Endothelial cell of umbilical vein (primary cell): ENCODE measurements at places on chromosomes 4 and X.

- DNase-seq = no peak
Observed at GRCh38 chrX:118049713-118050112, 66.9 kb downstream of the KLHL13 start.

GRCh38 chr4:5082376-5082775, 31.1 kb downstream of the STK32B start:
- peak; percentile 33 for DNase-seq

DNA sequence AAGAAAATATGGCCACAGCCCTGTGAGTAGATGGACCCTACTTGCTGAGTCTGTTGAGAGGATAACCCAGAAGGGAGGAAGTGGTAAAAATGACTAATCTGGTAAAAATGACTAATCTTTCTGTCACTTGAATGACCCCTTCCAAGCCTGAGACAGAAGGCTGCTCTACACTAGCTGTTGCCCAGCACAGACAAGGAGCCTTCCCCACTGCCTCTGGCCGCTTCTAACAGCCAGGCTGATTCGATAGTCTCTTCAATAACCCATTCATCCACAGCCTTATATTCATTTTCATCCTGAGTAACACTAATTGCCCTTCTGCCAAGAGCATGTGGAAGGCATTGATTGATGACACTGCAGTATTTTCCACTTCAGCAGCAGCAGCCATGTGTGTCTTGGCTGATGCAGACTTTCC, 18.4 kb downstream of the MAGEB17 start:
- DNase-seq = peak; percentile 74

DNA sequence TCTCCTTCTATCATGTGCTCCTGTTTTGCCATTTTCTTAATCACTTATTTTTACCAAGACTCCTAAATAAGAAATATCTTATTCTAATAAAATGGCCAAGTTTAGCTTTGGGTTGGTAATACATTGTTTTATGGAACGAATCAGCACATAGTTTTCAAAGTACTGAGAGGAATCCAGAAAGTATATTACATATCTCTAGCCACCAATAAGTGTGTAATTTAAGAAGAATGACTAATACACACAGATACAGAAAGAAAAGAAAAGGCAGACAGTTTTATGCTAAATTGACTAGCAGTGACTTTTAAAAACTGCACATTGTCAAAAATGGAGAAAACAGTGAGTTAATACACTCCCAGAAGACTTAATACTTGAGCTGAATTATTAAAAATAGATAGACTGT, 167.0 kb upstream of the IL15 start:
- DNase-seq = no peak

DNA sequence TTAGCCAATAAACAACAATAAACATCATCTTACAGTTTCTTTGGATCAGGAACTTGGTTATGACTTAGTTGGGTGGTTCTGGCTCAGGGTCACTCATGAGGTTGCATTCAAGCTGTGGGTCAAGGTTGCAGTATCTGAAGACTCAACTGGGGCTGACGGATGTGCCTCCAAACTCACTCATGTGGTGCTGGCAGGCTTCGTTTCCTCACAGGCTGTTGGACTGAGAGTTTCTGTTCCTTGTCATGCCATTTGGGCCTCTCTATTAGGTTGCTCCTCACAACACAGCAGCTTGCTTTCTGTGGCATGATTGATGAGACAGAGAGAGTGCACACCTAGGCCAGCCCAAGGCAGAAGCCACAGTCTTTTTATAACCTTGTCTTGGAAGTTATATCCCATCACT, 20.7 kb downstream of the FRMPD3 start:
- no peak for DNase-seq

DNA sequence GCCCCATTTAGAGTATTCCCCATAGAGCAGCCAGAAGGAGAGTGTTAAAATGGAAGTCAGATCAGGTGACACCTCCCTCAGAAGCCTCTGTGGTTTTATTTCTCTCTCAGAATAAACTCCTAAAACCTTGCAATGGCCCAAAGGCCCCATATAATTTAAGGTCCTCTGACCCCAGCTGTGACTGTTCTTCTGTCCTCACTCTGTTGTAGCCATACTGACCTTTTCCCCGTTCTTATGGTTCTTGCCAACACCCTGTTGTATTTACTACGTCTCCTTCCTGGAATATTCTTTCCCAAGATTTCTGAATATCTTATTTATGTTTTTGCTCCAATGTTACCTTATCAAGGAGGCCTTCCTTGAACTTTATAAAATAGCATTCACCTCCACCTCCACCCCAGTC, 18.0 kb downstream of the ADH7 start:
- DNase-seq = no peak

- DNase-seq = no peak
Observed at GRCh38 chrX:38886112-38886511, 84.9 kb downstream of the MID1IP1 start.

DNA sequence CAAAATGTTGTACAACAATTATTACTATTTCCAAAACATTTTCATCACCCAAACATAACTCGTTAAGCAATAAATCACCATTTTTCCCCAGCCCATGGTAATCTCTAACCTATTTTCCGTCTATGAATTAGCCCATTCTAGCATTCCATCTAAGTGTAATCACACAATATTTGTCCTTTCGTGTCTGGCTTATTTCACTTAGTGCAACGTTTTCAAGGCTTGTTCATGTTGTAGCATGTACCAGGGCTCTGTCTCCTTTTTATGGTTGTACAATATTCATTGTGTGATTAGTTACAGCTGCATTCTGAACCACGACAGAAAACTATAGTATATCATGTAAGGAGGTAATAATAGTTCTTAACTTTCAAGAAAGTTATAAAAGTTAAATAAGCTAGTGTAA, 656.0 kb upstream of the HS3ST1 start:
- DNase-seq = no peak

GRCh38 chr4:147839663-147840062, 107.8 kb downstream of the ARHGAP10 start:
- DNase-seq = no peak

DNA sequence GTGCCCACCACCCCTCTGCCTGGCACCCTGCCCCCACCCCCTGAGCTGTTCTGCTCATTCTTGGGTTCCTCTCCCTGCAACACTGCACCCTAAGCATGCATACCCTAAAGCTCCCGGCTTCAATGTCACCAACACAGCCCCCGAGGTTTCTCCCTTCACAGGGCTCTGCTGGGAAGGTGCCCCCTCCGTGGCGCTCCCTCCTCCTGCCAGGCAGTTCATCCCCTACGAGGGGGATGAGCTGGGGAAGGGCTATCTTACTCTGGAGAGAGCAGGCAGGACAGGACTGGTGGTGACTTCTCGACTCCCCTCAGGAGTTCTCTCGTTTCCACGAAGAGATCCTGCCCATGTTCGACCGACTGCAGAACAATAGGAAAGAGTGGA, 6.5 kb downstream of the ATP5ME start:
- DNase-seq = no peak
